ENCODE measurements at places on chromosomes 2 and 18.

- DNase-seq, result no peak
These were observed 30.6 kb upstream of the GPD2 start for GRCh38 chr2:156405586-156405985.

GRCh38 chr18:70047931-70048603, 100.4 kb upstream of the CD226 start:
- no peak for DNase-seq

GRCh38 chr2:156157670-156158069, 174.9 kb downstream of the NR4A2 start:
- DNase-seq, result no peak

DNA sequence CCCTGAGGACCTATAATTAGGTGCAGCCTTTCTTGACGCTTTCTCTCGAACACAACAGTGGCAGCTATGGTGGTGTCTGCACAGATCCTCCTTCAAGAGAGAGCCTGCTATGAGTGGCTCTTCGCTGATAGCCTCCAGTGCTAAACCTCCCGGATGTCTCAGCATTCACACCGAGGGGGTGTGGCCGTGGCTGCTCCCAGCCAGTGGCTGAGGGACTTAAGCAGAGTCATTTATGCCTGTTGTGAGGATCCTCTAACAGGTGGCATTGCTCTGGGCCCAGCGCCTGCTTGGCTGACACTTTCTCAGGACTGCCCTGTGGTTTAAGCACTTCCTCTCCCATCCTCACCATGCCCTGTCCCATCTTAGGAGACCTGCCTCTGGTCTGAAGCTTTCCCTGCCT, 592.0 kb upstream of the LRRTM1 start:
- no peak for DNase-seq

DNA sequence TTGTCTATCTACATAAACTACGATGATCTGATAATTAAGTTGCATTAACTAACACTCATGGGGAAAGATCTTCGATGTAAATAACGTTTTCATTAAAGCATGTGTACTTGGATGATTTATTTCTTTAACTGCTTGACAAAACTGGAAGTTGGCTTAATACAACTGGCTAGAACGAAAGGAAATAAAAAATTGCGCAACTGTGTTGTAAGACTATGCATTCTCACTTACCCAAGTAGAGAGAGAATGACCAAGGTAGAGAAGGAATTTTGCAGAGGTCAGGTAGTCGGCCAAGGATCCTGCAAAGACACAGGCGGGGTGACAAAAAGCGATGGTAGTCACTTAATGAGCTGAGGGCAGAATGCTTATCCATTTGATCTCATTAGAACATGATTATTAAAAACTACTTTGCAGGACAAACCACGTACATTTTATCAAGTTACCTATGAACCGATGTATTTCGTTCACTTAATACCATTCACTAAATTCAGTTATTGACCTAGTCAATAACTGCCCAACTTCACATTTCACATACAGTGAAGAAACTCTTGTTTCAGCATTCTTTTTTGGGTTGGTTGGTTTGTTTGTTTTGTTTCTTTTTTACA, 900 bp downstream of the SLC40A1 start:
- no peak for DNase-seq

DNA sequence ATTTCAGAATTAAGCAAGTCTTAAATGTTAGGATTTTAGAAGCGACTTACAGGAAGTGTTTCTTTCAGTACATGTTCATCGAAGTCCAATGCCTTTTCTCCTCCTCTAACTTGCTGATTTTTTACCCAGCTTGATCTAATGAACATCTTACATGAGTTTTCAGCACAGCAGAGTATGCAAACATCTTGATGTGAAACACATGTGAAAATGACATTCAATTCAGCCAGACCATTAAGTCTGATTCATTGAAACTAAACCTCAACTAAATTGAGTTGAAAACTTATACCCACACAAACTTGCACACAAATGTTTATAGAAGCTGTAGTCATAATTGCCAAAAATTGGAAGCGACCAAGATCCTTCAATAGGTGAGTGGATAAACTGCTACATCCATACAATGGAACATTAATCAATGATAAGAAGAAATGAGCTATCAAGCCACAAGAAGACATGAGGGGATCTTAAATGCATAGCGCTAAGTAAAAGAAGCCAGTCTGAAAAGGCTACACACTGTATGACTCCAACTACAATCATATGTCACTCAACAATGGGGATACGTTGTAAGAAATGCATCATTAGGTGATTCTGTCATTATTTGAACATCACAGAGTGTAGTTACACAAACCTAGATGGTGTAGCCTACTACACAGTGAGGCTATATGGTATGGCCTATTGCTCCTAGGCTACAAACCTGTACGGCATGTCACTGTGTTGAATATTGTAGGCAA, 18.5 kb downstream of the PSTPIP2 start:
- DNase-seq, result no peak

DNA sequence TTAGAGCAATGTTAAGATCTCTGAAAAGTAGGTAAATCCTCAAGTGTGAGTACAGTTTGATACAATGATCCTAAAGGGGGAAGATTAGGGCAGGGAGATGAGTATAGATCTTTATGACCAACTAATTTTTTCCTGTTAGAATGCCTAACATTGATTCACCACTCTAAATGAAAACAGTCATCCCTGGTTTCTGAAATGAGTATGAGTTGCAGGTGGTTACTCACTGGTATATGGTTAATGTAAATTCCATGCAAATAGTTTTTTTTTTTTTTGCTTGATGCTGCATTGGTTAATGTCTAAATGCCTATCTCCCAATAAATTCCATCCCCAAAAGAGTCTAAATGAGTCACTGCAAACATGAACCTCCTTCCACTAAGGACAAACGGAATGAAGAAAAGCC, 55.0 kb upstream of the SERPINB2 start:
- DNase-seq, result no peak

GRCh38 chr18:332007-332406, 64.2 kb upstream of the THOC1 start:
- DNase-seq, result no peak

DNA sequence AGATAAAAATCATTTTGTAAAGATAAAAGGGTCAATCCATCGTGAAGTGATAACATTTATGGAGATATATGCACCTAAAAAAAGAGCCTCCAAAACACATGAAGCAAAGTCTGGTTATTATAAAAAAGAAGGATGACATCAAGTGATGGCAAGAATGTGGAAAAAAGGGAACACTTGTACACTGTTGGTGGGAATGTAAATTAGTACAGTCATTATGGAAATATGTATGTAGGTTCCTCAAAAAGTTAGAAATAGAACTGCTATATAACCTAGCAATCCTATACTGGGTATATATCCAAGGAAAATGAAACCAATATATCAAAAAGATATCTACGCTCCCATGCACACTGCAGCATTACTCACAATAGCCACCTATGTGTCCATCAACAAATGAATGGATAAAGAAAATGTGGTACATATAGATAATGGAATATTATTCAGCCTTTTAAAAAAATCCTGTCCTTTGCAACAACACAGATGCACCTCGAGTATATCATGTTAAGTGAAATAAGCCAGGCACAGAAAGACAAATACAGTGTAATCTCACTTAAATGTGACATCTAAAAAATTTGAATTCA, 28.9 kb downstream of the ABCB11 start:
- DNase-seq, result no peak

DNA sequence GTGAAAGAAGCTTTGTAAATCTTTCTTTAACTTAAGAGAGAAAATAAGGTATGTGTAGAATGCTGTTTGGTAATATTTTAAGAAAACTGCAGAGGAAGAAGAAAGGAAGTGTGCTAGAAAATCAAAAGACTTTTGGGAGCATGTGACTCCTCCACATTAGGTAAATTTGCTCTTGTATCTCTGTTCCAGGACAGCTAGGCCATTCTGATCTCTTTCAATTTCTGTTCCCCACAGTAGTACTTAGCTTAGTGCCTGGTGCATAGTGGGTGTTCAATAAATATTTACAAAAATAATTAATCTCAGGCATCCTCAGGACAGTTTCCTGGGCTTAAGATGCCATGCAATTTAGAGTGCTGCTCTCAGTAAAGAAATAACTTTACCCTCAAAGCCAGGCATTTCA, 105.0 kb downstream of the GPD2 start:
- no peak for DNase-seq

DNA sequence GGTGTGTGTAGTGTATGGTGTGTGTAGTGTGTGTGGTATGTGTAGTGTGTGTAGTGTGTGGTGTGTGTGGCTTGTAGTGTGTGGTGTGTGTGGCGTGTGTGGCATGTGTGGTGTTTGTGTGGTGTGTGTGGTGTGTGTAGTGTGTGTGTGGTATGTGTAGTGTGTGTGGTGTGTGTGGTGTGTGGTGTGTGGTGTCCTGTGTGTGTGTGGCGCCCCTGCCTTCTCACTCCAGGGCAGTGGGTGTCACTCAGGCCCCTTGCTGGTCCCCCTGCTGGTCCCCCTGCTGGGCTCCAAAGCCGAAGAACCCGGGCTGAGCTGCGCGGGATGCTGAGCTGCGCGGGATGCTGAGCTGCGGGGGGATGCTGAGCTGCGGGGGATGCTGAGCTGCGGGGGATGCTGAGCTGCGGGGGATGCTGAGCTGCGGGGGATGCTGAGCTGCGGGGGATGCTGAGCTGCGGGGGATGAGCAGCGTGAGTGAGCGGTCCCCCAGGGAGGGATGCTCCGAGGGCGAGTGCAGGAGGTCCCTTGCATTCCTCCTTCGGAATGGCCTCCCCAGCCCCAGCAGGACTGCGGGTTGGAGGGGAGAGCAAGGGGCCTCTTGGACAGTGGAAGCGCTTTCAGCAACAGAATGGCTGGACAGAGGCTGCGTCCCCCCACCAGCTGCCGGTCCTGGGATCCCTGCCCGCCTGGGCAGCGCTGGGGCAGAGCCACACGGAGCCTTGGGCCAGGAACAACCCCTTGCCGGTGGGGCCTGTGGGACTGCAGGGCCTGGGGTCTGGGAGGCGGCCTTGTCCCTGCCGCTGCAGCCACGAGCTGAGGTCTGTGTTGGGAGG, 3.4 kb upstream of the RTP5 start:
- no peak for DNase-seq

GRCh38 chr2:137467246-137467862, 496.9 kb upstream of the HNMT start:
- peak; percentile 12 for DNase-seq

- no peak for DNase-seq
These were observed 246.7 kb downstream of the SMAD2 start for GRCh38 chr18:47683774-47684173.

GRCh38 chr2:56416500-56417176, 232.8 kb downstream of the CCDC85A start:
- DNase-seq, result no peak
